H4 (cell line): ENCODE measurements at places on chromosomes 4 and X. TPM values are rescaled to one million over a fixed set of nuclear protein-coding genes. Genes with fewer than 3 reads are reported as not detected.
A peak's percentile ranks its signal among the peaks of the same experiment; 100 is the strongest.

Gene SOWAHD
- 0.10 TPM in 1 of 2 replicates, not detected in the other for total RNA-seq

Gene LINC00632
- 0.54 and 1.5 TPM in 2 replicates for total RNA-seq

Gene FRMPD4
- 0.08 and 0.21 TPM in 2 replicates for total RNA-seq

Gene NPNT
- total RNA-seq, result 0.23 TPM in 1 of 2 replicates, not detected in the other

Gene SSX4B
- not detected in 2 replicates for total RNA-seq

- DNase-seq, result no peak
Measured at GRCh38 chr4:499567-499966, 557 bp downstream of the PIGG start.

DNA sequence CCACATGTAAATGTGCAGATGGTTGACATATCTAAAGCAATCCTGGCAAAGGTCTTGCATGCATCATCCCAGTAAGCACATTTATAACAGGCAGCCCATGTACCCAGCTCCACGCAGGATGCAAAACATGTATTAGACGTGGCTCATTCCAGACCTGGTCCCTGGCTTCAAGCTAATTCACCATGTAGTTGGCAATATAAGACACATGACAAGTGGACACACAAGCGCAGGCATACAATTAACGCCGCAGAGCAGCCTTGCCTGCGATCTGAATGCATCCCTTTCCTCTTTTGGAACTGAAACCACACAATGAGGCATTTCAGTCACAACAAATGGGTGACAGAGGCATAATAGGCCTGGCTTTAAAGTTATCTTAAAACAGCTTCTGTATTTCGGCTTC, 114.5 kb upstream of the TRIM2 start:
- no peak for DNase-seq

DNA sequence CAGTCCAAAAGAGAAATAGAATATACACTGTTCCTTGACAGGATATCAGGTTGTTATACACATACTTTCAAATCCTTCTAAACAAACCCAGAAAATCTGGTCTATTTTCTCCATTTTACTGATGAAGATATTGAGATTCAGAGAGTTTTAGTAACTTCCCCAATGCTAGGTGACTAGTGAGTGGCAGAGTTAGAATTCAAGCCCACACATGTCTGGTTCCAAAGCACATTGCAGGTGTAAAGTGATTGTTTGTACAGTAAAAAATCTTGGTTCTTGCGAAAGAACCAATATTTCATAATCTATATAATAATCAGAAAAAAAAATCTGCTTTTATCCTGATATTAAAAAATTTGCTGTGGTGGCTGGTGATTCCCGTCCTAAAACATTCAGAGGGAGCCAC, 39.5 kb upstream of the EMCN start:
- DNase-seq, result no peak

- DNase-seq, result peak; percentile 40
Measured at GRCh38 chr4:132646186-132646585, 502.9 kb upstream of the PCDH10 start.

GRCh38 chr4:163748449-163748848, 254.0 kb downstream of the TMA16 start:
- DNase-seq, result peak; percentile 22

DNA sequence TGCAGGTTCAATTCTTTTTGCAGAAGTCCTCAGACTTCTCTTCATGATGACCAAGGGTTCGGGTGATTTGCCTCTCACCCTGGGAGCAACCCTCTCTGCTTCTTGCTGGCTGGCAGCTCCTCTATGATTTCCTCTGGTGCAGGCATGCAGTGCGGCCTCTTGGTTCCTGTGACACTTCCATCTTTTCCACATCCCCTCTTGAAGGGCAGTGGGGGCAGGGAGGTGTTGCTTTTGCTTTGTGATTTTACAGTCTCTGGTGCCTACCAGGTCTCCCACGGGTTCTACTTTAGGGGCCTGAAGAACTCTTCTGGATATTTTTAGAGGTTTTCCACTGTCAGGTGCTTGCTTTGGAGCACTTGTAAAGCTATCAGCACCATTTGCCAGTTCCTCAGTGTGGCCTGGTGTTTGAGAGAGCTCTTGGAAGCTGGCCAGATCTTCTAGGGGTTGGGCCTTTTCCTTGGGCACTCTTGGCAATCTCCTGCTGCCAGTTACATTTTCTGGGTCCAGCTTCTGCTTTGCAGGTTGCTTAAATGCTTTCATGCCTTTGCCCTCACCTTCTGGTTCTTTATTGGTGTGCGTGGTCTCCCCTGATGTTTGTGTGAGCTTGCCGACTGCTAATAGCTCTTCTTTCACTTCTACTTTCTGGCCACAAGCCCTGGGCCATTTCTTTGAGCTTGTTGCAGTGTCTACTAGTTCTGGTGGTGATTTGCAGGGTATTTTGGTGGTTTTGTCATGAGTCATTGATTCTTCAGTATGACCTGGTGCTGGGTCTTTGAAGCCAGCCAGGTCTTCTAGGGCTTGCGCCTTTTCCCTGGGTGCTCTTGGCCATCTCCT, 11.5 kb upstream of the CHST7 start:
- DNase-seq, result no peak

DNA sequence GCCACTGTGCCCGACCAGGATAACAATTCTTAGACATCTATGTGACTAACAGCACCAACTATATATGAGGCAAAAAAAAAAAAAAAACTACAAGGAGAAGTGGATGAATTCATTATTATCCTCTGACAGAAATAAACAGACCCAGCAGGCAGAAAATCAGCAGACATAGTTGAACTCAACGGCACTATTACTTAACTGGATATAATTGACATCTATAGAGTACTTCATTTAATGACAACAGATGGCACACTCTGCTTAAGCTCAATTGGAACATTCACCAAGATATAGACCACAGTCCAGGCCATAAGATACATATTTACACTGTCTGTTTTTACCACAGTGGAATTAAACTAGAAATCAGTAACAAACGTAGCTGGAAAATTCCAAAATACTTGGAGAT, 13.3 kb downstream of the CLDN22 start:
- no peak for DNase-seq

DNA sequence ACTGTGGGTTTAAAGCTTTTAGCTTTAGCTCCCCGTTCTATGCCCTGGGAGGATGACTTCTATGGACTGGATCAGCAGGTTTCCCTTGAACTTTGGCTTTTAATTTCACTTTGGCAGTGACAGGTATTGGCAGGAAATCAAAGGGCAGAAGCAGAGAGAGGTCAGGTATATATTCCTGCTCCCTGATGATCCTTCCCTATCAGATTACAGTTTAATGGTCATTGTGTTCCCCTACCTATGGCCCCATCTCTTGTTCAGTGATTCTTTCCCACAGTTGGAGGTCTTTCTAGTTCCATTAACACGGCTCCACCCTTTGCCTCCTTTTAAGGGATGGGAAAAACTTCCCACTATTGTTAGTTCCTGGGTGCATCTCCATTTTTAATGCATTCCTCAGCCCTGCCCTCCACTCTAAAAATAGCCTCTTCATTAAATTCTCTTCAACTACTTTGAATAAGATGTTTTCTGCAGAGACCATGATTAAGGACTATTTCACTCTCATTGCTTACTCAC, 107.8 kb upstream of the TMEM47 start:
- DNase-seq, result no peak

GRCh38 chr4:108685036-108685686, 34.8 kb downstream of the OSTC start:
- DNase-seq, result no peak

GRCh38 chrX:153609917-153610835, 11.2 kb upstream of the CCNQ start:
- peak; percentile 58 for DNase-seq

DNA sequence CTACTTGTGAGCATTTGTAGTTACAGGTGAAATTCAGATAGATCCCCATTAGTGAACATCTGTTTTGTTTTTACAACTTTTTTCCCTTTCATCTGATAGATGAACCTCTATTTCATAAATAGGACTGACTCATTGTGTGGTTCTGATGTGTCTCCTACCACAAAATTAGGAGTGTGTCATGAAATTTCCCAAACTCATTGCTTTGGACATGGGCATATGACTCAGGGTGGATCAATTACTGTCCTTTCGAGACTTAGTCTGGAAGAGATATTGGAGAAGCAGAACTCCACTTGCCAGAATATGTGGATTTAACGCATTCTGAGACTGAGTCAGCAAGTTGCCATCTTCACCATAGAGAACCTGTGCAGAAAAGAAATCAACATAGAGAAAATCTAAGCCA, 53.5 kb upstream of the PCDH10 start:
- DNase-seq, result no peak

DNA sequence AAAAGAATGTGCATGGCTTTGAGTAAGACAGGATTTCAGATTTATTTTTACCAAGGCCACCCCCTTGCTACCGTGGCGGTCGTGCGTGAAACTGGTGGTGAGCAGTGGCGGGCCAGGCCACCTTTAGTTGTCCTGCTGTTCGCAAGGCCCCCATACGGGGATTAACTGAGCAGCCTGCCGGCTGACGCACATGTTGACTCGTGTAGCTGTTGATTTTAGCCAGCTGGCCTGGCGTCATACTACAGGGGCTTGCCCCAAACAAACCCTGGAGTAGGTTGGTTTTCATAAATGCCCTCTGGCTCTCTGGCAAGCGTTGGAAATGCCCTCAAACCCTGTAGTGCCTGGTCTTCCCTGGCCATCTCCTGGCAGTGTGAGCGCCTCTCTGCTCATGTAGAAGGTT, 28.4 kb downstream of the WFS1 start:
- DNase-seq, result no peak

DNA sequence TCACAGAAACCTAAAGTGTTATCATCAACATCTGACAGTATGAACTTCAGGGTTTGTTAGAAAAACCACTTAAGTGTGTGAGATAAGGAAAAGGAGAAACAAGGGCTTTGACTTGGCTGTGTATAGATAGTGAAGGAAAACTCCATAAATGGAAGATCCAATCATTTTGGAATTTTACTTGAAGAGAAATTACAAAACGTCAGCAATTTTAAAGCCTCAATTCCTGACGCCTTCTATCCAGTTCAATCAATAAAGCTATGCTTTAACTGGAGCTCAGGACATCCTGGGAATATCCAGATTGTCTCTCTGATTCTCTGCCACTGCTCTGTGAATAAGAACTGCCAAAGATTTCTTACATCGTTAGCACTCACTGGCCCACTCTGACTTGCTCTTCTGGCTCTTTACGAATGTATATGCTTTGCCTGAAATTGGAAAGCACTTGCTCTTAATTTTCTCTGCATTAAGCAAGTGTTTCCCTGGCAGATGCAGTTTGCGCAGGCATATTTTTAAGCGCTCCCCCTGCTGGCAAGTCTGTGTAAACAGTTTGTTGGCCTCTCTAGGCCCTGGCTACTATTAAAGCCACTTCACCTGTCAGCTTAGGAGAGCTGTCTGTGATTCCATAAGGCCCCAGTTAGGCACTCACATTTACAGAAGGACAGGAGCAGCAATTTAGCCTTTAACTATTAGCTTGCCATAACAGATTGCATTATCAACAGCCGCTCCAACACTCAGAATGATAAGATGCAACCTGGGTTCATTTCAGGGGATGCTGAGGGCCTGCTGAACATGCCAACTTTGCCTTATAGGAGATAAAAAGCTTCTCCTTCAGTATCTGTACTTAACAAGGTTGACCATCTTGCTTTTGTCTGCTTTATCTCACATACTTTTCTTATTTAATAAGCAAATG, 251.4 kb upstream of the DDX53 start:
- DNase-seq, result peak; percentile 8

DNA sequence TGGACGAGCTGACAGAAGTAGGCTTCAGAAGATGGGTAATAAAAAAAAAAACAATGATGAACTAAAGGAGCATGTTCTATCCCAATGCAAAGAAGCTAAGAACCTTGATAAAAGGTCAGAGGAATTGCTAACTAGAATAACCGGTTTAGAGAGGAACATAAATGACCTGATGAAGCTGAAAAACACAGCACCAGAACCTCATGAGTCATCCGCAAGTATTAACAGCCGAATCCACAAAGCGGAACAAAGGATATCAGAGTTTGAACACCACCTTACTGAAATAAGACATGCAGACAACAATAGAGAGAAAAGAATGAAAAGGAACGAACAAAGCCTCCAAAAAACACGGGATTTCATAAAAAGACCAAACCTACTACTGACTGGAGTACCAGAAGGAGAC, 10.5 kb downstream of the NELFA start:
- no peak for DNase-seq

- no peak for DNase-seq
Measured at GRCh38 chrX:46298821-46299220, 246.4 kb downstream of the ZNF674 start.

DNA sequence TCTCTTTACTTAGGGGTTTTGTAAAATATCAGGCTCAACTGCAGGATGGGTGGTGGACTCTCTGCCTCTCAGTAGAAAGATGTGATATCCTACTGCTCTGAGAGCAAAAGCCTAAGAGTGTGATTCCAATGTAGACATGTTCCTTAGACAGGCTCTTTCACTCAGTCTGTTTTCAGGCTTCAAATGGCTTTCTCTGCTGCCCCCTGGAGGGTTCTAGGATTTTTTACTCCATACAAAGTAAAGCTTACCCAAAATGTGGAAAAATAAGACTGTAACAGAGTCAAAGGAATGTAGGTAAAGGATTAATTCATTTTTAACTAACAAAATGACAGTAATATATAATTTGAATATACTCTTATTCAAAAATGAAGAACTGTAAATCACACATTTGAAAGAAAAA, 32.1 kb downstream of the ZGRF1 start:
- peak; percentile 16 for DNase-seq

DNA sequence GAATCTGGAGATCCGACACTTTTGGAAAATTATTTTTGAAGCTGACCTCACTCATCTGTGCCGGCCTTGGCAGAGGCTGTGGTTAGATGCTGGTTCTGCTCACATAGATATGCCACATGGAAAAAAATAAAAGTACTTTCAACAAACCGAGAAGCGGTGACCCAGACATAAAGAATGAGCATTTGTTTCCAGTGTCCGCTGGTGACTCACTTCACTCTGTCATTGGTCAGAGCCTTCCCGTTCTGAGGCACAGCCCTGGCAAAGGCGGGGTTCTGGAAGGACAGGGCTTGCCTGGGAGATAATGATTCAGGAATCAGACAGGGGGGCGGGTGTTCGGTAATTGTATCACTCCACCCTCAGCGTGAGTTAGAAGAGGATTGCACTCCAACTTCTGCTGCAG, 172.4 kb upstream of the MXRA5 start:
- peak; percentile 89 for DNase-seq

- peak; percentile 63 for DNase-seq
Measured at GRCh38 chr4:3375688-3376087, 66.1 kb upstream of the HGFAC start.

DNA sequence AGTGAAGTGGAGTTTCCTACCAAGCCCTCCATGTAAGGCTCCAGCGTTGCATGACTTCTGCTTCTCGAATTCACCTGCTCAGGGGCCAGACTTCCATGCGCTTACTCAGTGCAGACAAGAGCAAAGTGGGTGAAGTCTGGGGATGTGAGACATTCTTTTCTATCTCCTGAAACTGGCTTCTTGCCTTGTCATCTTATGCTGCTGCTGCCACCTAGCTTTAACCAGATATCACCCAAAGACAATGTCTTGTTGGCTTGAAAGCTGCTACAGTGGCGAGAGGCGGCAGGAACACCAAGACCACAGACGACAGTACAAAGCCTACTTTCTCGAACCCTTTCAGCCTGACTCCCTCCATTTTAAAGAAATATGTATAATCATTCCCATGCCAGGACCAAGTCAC, 103.6 kb upstream of the ADGRG2 start:
- peak; percentile 30 for DNase-seq

DNA sequence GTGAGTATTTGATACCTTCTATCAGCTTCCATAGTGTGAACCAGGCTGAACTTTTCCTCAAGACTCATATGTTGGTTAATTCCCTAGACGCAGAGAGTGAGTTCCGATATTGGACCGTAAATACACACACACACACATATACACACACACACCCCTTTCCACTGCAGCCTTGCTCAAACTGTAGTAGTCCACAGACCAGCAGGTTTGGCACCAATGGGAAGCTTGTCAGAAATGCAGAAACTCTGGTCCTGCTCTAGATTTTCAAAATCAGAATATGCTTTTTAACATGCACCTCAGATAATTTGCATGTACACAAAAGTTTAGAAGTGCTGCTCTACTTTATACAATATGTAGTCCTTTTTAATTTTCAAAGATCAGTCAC, 27.6 kb upstream of the ZNF280C start:
- DNase-seq, result no peak
